ENCODE measurements at places on chromosomes 1 and 21.
A peak's percentile ranks its signal among the peaks of the same experiment; 100 is the strongest.

DNA sequence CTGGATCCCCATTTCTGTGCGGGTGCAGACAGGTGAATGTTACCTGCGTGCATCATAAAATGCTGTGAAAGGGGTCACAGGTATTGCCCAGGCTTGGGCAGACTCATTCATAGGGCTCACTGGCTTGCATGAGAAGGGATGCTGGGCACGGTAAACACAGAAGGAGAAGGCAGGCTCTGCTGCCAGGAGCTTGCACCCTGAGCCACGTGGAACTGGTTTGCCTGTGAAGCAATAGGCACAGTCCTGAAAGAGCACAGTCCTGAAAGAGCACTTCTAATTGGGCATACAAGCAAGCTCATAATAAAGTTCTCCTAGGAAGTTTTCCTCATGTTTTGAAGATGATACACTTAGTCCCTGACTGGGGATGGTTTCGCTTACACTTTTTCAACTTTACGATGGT is 40.9 kb downstream of the GALNT2 start:
- no peak for DNase-seq

GRCh38 chr21:36927719-36928117 is 38.8 kb downstream of the HLCS start:
- peak; percentile 48 for DNase-seq

DNA sequence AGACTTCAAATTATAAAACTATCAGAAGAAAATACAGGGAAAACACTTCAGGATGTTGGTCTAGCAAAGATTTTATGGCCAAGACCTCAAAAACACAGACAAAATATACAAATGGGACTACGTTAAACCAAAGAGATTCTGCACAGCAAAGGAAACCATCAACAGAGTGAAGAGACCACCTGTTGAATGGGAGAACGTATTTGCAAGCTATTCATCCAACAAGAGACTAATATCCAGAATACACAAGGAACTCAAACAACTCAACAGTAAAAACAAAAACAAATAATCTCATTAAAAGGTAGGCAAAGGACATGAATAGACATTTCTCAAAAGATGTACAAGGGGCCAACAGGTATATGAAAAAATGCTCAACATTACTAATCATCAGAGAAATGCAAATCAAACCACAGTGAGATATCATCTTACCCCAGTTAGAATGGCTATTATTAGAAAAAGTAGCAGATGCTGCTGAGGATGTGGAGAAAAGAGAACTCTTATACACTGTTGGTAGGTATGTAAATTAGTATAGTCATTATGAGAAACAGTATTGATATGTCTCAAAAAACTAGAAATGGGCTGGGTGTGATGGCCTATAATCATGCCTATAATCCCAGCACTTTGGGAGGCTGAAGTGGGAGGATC is 112.6 kb downstream of the LRIG2 start:
- DNase-seq, result no peak

DNA sequence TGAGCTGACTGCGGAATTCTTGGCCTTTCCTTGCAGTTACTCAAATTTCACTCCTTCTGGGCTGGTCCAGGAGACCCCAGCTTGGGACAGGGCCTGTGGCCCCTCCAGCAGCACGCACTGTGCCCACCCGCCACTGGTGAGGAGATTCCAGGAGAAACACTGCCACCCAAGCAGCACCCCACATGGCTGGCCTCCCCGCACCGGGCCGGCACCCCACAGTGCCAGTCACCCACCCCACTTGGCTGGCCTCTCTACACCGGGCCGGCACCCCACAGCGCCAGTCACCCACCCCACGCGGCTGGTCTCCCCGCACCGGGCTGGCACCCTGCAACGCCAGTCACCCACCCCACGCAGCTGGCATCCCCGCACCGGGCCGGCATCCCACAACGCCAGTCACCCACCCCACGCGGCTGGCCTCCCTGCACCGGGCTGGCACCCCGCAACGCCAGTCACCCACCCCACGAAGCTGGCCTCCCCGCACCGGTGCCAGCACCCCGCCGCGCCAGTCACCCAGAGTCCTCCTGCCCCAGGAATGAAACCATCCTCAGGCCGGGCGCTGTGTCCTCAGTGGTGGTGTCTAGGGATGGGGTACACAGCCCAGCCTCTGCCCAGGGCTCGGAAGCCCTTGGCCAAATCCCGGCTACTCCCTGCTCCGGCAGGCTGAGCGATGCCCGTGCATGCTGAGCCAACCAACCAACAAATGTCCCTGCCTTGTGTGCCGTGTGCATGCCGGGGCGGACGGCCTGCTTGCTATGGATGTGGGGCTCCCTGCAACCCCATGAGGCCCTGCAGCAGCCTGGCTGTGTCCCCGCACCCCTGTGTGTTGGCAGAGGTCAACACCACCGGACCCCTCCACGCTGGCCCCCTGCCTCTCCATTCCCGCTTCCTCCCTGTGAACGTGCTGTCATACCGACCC is 38.6 kb upstream of the TSPEAR start:
- DNase-seq, result no peak

- DNase-seq, result no peak
Observed at GRCh38 chr1:35080171-35080854, 1.1 kb downstream of the ZMYM1 start.

DNA sequence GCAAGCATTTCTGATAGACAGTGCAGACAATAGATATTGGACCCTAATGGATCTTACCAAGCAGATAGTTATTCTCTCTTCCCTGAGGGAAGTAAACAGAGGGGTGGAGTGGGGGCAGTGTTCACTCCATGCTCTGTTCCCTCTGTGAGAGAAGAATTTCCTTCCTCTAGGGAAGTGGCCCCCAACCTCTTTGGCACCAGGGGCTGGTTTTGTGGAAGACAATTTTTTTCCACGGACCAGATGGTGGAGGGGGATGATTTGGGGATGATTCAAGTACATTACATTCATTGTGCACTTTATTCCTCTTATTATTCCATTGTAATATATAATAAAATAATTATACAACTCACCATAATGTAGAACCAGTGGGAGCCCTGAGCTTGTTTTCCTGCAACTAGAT is 459.9 kb downstream of the ADGRL2 start:
- no peak for DNase-seq

GRCh38 chr1:2976180-2976562 is 45.1 kb upstream of the ACTRT2 start:
- DNase-seq, result no peak

DNA sequence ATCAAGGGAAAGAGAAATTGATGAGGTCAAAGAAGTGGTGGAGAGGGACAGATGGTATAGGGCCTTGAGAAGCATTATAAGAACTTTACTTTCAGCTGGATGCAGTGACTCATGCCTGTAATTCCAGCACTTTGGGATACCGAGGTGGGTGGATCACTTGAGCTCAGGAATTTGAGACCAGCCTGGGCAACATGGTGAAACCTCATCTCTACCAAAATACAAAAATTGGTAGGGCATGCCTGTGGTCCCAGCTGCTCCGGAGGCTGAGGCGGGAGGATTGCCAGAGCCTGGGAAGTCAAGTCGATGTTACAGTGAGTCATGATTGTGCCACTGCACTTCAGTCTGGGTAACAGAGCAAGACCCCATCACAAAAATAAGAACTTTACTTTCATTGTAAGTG is 5.7 kb downstream of the TMEM50A start:
- DNase-seq, result no peak

GRCh38 chr1:59271561-59272260 is 25.2 kb upstream of the FGGY start:
- DNase-seq, result no peak

DNA sequence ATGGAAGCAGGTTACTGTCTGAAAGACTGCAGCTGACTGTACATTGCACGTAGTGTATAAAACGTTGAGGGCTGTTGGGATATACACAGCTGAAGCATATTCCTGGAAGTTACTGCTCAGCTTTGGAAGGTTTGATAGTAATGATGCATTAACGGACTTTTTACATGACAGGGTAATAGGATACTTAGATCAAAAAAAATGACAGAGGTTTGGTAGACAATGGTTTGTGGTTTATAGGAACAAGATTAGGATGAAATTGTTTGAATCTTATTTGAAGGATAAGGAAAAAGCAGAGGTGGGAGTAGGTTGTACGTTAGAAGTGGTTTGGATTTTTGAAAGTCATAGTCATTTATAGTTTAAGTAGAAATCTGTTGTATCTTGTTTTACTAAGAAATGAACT is 33.0 kb downstream of the ADGRL2 start:
- no peak for DNase-seq

GRCh38 chr1:109880971-109881894 is 29.4 kb upstream of the CSF1 start:
- DNase-seq, result no peak

DNA sequence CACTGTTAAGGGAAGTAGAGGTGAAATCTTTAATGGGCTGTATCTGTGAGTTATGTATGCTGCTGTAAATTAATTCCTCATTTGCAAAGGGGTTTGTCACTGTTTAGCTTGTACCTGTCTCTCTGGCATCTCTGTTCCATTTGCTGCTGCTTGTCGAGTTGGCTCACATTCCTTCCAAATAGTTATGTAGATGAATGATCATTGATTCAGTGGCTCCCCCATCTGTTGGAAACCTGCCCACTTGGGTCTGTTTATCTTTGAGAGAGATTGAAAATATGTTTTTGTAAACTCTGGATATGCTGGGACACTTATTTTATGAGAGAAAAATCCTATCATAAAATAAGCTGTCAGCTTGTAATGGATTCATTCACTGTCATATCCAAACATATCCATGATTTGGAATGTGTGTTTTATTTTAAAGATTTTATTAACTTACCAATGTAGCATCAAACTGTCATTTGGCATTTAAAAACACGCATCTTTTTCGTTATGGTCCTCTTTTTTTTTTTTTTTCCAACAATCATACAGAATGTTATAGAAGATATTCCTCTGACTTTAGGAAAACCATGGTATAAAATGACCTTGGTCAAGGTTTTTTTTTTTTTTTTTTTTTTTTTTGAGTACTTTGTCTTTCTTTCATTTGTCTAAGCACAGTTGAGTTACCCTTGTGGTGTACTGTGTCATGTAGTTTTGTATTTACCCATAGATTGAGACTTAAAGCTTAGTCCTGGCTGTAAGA is 3.5 kb downstream of the RYR2 start:
- DNase-seq, result no peak

GRCh38 chr1:230350208-230350921 is 75.8 kb downstream of the PGBD5 start:
- DNase-seq, result no peak

GRCh38 chr21:46336603-46337002 is 12.6 kb downstream of the PCNT start:
- DNase-seq, result no peak

- DNase-seq, result no peak
Observed at GRCh38 chr1:171188388-171189266, 3.5 kb downstream of the FMO2 start.

DNA sequence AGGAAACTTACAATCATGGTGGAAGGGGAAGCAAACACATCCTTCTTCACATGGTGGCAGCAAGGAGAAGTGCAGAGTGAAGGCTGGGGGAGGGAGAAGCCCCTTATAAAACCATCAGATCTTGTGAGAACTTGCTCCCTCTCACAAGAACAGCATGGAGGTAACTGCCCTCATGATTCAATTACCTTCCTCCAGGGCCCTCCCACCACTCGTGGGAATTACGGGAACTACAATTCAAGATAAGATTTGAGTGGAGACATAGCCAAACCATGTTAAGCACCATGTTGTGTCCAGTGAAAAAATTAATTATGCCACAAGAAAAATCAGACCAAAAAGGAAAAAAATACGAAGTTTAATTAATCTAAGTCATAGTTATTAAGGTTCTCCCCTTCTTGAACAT is 109.5 kb downstream of the CLDN17 start:
- no peak for DNase-seq

- DNase-seq, result no peak
Observed at GRCh38 chr1:43773821-43774220, 66.5 kb downstream of the ST3GAL3 start.

GRCh38 chr1:233190987-233191386 is 104.5 kb downstream of the PCNX2 start:
- DNase-seq, result no peak

- DNase-seq, result no peak
Observed at GRCh38 chr1:173473599-173474011, 3.5 kb upstream of the PRDX6 start.

DNA sequence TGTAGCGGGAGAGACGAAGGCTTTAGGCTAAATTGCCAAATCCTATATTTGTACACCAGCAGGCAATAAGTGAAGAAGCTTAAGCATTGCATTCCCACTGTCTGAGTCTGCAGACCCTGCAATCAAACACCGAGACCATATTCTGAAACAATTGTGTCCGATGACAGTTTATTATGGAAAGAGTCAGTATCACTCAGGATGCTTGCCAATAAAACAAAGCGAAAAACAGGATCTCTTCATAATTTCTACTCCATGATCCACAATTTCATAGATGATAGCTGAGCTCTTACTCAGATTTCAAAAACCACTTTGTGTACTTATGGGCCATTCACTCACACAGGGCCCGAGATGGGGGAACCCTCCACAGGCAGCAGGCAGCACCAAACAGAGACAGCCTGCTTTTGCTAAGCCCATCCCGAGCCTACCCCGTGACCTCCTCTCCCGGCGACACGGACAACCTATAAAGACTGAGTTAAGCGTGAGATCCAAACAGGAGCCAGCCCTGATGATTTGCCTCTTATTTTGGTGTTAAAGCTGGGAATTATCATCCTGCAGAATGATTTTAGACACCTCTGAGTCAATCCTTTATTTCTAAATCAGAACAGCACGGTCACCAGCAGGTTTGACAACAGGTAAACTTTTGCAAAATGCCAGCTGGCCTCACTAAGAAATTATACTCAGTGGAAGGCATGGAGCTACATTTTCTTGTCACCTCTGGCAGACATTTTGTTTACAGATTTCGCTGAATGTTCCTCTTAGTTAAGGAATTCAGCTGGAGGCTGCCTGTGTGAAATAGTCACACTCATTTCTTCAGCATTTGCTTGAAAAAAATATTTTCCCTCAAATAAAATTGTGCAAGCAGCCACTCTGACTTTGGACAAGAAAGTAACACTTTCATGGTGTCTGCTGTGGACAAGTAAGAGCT is 212.4 kb downstream of the GPATCH2 start:
- DNase-seq, result no peak

- DNase-seq, result no peak
Observed at GRCh38 chr1:243495442-243496186, 239.8 kb downstream of the SDCCAG8 start.

DNA sequence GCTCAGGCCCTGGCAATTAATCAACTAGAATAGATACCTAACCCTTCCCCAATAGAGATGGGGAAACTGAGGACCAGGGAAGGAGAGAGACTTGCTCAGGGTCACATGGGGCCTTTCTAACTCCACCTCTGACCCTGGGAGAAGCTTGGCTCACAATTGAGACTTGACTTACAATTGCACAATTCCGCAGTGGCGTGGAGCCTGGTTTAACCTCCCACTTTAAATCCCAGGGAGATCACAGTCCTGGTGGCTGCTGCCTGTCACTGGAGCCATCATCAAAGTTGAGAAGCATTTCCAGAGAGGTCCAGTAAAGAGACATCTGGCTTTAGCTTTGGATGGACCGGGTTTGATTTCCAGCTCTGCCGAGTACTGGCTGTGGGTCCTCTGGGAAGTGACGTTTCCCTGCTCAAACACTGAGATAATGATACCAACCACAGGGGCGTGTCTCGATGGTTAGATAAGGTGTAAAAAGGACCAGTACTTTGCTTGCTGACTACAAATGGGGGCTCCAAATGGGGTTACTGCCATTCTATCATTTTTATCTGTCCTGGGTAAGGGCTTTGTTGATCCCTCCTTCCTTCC is 39.3 kb downstream of the TRIM62 start:
- no peak for DNase-seq

- DNase-seq, result no peak
Observed at GRCh38 chr1:25128121-25128621, 104.1 kb downstream of the SYF2 start.
